ENCODE measurements at places on chromosomes 1 and 21.

DNA sequence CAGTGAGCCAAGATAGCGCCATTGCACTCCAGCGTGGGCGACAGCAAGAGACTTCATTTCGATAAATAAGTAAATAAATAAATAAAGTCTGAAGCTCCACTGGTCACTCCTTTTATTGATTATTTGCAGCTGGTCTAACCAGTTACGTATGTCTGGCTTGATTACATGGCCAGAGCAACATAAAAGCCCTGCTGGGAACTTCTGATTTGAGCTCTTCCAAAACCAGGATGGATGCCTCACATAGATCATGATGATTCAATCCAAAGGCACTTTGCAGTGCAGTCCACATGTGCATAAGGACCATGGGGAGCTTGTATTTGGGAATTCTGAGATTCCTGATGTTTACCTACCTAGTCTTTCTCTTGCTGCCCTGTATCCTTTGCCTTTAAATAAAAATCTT is 24.0 kb downstream of the NSUN4 start:
- H3K4me1 ChIP-seq = no peaks in the 10 kb centered on the region
- H3K27ac ChIP-seq = no peak overlapping the region
- no peak overlapping the region for H3K4me3 ChIP-seq
- H3K27me3 ChIP-seq = no peaks in the 10 kb centered on the region
- peaks cover 59% of the 10 kb centered on the region for H3K36me3 ChIP-seq
- DNase-seq = no peak

DNA sequence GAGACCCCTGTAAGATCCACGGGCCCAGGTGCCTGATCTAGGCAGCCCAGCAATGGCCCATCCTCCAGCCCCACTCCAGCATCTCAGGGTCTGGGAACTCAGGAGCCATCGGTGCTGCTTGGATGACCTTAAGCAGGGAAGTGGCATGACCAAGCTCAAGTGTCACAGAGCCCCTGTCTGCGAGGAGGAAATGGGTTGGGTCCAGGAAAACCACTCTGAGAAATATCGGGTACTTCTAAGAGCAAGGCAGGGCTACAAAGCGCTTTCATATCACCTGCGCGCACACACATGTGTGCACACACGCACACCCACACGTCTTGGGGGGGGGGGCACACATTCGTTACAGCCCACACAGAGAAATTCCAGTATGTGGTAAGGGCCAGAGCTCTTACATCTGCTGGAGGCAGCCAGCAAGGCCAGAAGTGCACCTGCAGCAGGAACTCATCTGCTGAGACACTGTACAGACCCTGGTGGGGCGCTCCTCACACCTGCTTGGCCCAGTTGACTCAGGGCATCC is 32.6 kb upstream of the SPOCD1 start:
- H3K36me3 ChIP-seq = no peaks in the 10 kb centered on the region
- no peaks in the 10 kb centered on the region for H3K27me3 ChIP-seq
- no peak overlapping the region for H3K27ac ChIP-seq
- H3K4me1 ChIP-seq = peaks cover 2% of the 10 kb centered on the region
- H3K4me3 ChIP-seq = no peak overlapping the region

DNA sequence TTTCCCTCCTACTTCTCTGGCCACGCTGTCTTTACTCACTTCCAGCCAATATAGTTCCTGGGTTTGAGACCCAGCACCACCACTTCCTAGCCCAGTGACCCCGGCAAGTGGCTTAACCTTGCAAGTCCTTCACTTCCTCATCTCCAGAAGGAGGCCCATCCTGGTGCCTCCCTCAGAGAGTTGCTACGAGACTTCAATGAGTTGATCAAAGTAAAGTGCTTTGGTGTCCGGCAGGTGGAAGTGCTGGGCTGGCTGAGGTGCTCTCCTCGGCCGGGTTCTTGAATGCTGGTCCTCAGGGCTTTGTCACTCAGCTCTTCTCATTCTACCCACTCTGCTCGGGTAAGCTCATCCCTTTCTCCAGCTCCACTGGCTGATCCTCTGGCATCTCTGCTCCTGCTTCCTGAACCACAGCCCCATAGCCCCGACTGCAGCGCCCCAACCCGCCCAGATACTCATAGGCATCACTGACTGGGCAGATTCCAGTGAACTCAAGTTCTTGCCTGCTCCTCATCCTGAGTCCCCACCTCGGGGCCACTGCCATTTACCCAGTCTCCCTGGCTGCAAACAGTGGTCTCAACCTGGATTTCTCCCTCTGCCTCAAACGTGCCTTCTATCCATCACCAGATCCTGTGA is 75.8 kb upstream of the WNT4 start:
- H3K4me3 ChIP-seq = no peak overlapping the region
- DNase-seq = no peak
- peaks cover 18% of the 10 kb centered on the region for H3K27me3 ChIP-seq
- H3K36me3 ChIP-seq = no peaks in the 10 kb centered on the region
- no peaks in the 10 kb centered on the region for H3K4me1 ChIP-seq

DNA sequence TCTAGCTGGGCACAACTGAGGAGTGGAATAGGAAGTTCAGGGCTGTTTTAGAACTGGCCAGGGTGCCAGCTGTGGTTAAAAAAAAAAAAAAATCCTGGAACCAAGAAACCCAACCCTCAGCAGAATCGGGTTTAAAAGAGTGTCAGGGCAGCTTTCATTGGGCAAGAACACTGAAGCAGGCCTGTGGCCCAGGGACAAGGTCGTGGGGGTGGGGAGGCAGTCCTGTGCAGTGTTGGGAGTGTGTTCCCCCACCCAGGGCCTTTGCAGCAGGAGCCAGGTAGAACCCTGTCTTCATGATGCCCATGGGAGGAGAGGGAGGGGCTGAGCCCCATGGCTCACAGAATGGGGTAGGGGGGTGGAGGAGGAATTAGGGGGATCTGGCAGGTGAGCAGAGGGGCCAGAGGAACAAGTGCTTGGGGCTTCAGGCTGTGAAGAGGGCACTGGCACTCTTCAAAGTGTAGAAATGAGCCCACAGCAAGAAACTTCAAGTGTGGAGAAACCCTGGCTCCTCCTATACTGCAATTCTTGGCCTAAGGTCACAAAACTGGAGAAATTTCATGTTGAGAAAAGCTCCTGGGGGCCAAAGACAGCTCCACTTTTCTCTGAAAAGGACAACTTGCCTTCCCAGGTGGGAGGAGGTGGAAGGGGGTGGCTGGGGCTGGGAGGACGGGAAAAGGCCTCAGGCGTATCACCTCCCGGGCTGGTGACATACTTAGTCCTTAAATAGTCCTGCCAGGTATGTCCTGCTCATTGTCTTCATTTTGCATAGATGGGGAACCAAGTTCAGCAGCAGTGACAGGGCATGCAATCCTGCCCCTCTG is 39.3 kb downstream of the KIAA1614 start:
- no peak overlapping the region for H3K4me3 ChIP-seq
- peak overlapping the region; percentile 41 for H3K27ac ChIP-seq
- peaks cover 12% of the 10 kb centered on the region for H3K36me3 ChIP-seq
- no peak for DNase-seq

GRCh38 chr1:156489166-156489934 is 11.2 kb downstream of the MEF2D start:
- peaks cover 3% of the 10 kb centered on the region for H3K36me3 ChIP-seq
- H3K27me3 ChIP-seq = no peaks in the 10 kb centered on the region
- no peak for DNase-seq
- H3K4me1 ChIP-seq = peaks cover 85% of the 10 kb centered on the region
- H3K4me3 ChIP-seq = peak overlapping the region; percentile 28

- no peak overlapping the region for H3K27ac ChIP-seq
- no peak for DNase-seq
- H3K27me3 ChIP-seq = peaks cover 17% of the 10 kb centered on the region
- no peaks in the 10 kb centered on the region for H3K36me3 ChIP-seq
- H3K4me1 ChIP-seq = no peaks in the 10 kb centered on the region
These were observed 80.8 kb downstream of the MATN1 start for GRCh38 chr1:30642391-30643120.

DNA sequence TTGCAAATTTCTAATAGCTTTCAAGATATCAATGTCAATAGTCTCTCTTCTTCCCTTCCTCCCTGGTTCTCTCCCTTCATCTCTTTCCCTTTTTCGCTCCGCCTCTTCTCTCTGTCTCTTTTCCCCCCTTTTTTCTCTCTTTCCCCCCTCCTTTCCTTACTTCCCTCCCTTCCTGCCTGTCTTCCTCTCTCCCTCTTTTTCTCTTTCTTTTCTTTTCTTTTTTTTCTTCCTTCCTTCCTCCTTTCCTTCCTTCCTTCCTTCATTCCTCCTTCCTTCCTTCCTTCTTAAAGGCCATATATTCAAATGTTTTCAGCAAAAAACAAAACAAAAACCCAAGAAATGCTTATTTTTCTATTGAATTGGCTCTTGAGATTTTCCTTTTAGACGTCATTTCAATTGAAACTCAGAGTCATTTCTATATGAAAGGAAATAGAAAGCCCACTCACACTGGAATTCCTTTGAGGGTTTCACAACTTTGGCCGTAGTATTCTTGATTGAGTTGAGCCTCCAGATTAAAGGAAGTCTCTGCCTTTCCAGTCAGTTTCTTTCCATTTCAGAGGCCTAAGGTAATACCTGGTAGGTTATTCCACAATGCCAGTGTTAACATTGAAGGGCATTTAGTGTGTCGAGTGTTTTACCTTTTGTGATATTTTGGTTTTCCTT is 551.5 kb downstream of the LMO4 start:
- H3K4me1 ChIP-seq = no peaks in the 10 kb centered on the region
- H3K27ac ChIP-seq = no peak overlapping the region
- H3K4me3 ChIP-seq = no peak overlapping the region

DNA sequence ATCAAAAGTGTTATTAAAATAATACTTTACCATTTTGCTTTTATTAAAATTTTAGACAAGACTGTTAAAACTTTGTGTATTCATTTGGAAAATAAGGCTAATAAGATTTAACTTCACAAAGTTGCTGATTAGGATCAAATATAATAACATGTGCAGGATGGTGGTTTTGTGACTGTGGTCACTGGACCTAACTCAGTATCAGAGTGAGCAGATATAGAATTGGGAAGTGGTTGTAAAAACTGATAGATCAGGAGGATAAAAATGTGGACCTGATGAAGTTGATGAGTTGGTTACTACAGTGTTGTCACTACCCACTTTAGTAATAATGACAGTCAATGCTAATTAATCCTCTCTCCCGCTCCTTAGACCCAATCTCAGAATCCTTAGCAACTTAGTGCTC is 186.4 kb downstream of the AKT3 start:
- H3K4me1 ChIP-seq = no peaks in the 10 kb centered on the region
- H3K36me3 ChIP-seq = no peaks in the 10 kb centered on the region
- no peak overlapping the region for H3K4me3 ChIP-seq
- no peaks in the 10 kb centered on the region for H3K27me3 ChIP-seq
- DNase-seq = no peak

DNA sequence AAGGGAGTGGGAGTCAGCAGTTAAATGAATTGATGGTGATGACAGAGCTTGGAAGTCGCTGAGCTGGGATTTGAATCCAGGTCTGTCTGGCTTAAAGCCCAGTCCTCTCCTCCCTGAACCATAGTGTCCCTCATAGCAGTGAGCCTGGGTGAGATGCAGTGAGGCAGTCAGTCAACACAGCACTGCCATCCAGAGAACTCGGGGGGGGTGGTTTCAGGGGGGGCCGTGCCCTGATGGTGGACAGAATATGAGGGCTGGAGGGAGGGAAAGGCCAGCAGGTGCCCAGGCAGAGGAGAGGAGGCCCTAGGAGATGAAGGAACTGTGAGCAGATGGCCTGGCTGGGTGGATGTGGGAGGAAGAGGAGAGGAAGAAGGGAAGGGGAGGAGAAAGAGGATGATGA is 405.6 kb downstream of the PTPRU start:
- no peaks in the 10 kb centered on the region for H3K4me1 ChIP-seq
- no peaks in the 10 kb centered on the region for H3K36me3 ChIP-seq
- peaks cover 12% of the 10 kb centered on the region for H3K27me3 ChIP-seq
- no peak overlapping the region for H3K27ac ChIP-seq
- no peak overlapping the region for H3K4me3 ChIP-seq
- no peak for DNase-seq

GRCh38 chr1:211920602-211921226 is 90.2 kb upstream of the LPGAT1 start:
- DNase-seq = no peak
- H3K4me3 ChIP-seq = no peak overlapping the region
- H3K27me3 ChIP-seq = no peaks in the 10 kb centered on the region

DNA sequence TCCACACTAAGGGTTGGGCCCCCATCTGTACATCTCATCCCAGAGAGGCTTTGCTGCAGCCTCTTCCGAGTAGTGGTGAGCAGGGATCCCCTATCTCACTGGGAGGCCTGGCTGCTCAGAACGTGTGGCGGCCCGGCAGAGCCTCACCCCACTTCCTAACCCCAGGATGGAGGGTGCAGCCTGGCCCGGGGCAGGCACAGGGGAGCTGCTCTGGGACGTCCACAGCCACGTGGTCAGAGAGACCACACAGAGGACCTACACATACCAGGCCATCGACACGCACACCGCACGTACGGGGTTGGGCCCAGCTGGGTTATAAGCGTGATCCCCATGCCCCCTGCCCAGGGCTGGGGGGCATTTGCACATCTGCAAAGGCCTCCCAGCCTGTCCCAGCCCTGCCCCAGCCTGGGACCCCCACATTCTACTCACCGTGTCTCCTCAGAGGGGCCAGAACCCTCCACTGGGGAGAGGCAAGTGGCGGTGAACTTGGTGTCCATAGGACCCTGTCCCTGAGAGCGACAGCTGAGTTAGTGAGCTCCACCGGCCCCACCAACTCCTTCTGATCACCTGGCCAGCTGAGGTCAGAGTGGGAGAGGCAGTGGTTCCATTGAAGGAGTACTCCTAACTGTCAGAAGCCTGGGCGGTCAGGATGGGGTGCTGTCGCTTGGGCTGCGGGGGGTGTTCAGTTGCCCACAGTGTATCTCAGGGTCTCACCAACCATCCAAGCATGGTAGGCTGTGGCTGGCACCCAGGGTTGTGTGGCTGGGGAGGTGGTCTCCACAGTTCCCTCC is 41.2 kb downstream of the TRIM11 start:
- no peaks in the 10 kb centered on the region for H3K27me3 ChIP-seq
- no peak for DNase-seq
- H3K36me3 ChIP-seq = no peaks in the 10 kb centered on the region
- no peak overlapping the region for H3K4me3 ChIP-seq

DNA sequence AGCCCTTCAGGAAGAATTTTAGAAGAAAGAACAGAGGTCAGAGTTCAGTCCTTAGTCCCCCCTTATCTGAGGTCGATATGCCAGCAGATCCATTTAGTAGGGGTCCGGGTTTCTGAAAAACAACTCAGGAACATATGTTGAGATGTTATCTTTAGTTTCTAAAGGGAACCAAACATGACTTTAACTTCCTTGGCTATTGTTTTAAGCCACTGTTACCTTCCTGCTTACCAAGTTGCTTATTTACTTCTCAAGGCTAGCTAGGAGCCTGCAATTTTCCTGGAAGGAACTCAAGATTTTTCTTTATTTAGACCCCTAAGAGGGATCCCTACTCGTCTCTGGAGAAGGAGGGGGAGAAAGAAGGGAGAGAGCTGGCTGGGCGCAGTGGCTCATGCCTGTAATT is 54.3 kb downstream of the KCNC4 start:
- H3K27me3 ChIP-seq = no peaks in the 10 kb centered on the region
- no peaks in the 10 kb centered on the region for H3K36me3 ChIP-seq
- no peak for DNase-seq
- no peak overlapping the region for H3K4me3 ChIP-seq

Data from suprapubic skin (tissue), 4 donors.